ENCODE measurements at places on chromosomes 7 and 10. TPM values are rescaled to one million over a fixed set of nuclear protein-coding genes. Genes with fewer than 3 reads are reported as not detected.

Gene OR2A1
- not detected for total RNA-seq

DNA sequence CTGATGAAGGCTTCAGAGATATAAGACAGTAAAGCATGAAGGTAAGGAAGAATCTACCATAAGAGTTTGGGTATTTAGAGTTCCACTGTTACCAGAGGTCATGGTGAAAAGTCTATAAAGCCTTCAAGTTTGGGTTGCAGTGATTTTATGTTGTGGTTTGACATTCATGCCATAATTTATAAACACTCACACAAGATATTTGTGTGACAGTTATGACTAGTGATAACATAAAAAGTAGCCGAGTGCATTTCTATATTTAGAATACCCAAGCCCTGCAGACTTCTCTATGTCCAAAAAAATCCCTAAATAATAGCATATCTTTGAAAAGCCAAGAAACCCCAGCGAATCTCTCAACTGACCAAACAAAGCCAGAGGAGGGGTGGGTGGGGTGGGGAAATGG lies 229.9 kb downstream of the CXCL12 start:
- no peak for DNase-seq

Gene SUN3
- not detected for total RNA-seq

Gene INMT
- 48.1 TPM for total RNA-seq

Gene LRGUK
- total RNA-seq = 0.78 TPM

DNA sequence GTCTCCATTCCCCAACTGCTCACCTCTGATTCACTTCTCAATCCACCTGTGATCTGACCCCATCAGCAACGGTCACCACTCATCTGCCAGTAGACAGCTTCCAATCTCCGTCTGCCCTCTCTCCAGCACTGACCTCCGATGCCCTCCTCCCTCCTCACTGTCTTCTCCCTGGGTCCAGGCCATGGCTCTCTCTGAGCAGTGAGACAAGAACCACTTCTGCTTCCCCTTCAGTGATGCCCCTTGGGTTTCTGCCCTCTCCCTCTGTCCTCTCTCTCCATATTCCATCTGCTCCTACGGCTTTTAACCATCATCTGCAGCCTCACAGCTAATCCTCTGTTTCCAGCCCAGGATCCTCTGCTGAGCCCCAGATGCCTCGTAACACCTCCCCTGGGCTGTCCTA lies 55.5 kb upstream of the OPALIN start:
- DNase-seq = no peak

Gene NAT16
- total RNA-seq = not detected

DNA sequence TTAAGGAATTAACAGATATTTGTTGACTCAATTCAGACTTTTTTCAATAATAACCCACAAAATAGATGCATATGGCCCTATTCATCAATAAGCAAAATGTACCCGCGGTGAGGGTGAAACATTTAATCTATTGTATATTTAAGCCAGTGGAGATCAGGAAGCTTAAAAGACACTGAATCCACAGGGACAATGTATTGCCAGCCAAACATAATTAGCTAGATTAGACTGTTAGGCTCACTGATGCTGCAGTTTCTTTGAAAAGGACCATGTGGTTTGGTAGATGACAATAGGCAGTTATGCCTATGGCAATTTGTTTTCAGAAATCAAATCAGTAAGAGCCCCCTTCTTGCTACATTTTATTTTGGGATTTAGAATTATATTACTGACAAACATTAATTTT lies 87.3 kb upstream of the PLXDC2 start:
- no peak for DNase-seq

- no peak for DNase-seq
These were observed 41.2 kb downstream of the PDZD8 start for GRCh38 chr10:117334066-117334465.

DNA sequence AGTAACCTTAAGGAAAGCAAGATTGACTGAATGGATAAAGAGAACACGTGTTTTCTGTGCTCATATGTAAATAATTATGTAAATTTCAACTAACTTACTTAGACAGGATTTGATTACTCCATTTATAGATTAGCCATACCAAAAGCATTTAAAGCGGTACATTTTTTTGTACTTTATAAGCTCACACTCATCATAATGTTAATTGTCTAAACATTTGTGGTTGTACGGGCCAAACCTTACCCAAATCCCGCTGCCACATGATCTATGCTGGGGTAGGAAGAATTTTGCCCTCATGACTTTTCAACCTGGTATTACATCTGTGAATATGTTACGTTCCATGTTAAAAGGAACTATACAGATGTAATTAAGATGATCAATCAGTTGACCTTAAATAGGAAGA lies 29.1 kb downstream of the MKX start:
- no peak for DNase-seq

- peak; percentile 91 for DNase-seq
These were observed at the start of gene YWHAG for GRCh38 chr7:76358481-76359110. Gene YWHAG, minus strand, starts transcription at chr7:76358991. Its CDS starts 183 bp downstream, at chr7:76358808.

- DNase-seq = no peak
These were observed 330.6 kb downstream of the MDFIC start for GRCh38 chr7:115252461-115252860.
